ENCODE measurements at places on chromosomes 5 and 9. TPM values are rescaled to one million over a fixed set of nuclear protein-coding genes. Genes with fewer than 3 reads are reported as not detected.

The TERT gene
- not detected for total RNA-seq

The SOHLH1 gene
- total RNA-seq = not detected

The IL13 gene
- not detected for total RNA-seq

The RANBP17 gene
- 3.8 TPM for total RNA-seq

The DMRT3 gene
- total RNA-seq = not detected

The SHOC1 gene
- not detected for total RNA-seq

The FAM221B gene
- total RNA-seq = not detected

Data from GM23248 (cell line).